ENCODE measurements at places on chromosomes 11 and 22. TPM values are rescaled to one million over a fixed set of nuclear protein-coding genes. Genes with fewer than 3 reads are reported as not detected.

NCF4 gene
- total RNA-seq = 68.8 TPM

CCDC87 gene
- 0.68 TPM for total RNA-seq

CRYAB gene
- 325 TPM for total RNA-seq

ALG12 gene
- total RNA-seq = 17.4 TPM

NXPE1 gene
- not detected for total RNA-seq

EFCAB6 gene
- 2.2 TPM for total RNA-seq

THYN1 gene
- 31.1 TPM for total RNA-seq

Data from thoracic aorta (tissue), 2 donors.